ENCODE measurements at places on chromosomes 4 and X.
A peak's percentile ranks its signal among the peaks of the same experiment; 100 is the strongest.

- DNase-seq = no peak
Observed at GRCh38 chrX:72306851-72307645, 1.3 kb upstream of the CITED1 start.

GRCh38 chr4:38582889-38583470, 81.0 kb upstream of the KLF3 start:
- no peak for DNase-seq

DNA sequence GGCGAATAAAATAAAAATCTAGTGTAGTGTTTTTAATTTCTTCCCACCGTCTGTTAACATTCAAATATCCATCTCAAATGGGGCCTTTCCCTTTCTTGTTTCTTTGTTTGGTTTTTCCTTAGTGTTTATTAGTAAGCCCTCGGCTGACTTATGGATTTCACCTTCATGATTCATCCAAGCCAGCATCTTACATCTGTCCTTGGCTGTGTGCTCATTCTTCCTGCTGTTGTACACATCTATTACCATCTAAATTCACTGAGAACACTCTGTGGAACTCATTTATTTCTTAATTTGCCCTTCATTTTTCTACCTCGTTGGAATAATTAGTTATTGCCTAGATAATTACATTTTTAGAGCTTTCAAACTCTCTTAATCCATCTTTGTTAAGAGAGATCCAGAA, 84.9 kb downstream of the SPCS3 start:
- DNase-seq = no peak

DNA sequence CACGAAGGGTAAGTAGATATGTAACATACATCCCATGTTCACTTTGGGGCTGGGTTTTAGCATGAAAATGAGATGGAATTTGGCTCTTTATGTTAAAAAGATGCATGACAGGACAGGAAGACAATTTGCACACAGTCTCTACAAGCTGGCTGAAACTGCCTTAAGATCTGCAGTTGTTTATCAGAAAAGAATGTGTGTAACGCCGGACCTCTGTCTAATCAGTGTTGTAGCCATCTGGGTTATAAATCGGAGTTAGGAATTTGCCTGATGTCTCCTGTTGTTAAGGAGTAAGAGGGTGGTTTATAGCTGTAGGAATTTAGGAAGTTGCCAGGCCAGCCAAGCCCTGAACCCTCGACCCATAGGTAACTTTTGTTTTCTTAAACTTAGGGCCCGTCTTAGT, 562.9 kb upstream of the FAT1 start:
- DNase-seq = no peak

GRCh38 chrX:116009861-116010710, 160.5 kb upstream of the AGTR2 start:
- no peak for DNase-seq

- no peak for DNase-seq
Observed at GRCh38 chrX:39310891-39311290, 509.6 kb downstream of the MID1IP1 start.

GRCh38 chrX:101595739-101596419, 21.9 kb downstream of the ARMCX6 start:
- DNase-seq = no peak

DNA sequence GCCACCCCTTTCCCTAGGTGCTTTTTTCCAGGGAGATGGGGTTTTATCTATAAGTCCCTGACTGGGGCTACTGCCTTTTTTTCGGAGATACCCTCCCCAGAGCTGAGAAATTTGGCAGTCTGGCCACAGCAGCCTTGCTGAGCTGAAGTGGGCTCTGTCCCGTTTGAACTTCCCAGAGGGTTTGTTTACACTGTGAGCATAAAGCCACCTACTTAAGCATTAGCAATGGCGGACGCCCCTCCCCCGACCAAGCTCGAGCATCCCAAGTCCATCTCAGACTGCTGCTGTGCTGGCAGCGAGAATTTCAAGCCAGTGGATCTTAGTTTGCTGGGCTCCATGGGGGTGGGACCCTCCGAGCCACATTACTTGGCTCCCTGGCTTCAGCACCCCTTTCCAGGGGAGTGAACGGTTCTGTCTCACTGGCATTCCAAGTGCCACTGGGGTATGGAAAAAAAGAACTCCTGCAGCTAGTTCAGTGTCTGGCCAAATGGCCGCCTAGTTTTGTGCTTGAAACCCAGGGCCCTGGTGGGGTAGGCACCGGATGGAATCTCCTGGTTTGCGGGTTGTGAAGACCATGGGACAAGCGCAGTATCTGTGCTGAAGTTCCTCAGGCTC, 456.4 kb upstream of the HTR2C start:
- no peak for DNase-seq

DNA sequence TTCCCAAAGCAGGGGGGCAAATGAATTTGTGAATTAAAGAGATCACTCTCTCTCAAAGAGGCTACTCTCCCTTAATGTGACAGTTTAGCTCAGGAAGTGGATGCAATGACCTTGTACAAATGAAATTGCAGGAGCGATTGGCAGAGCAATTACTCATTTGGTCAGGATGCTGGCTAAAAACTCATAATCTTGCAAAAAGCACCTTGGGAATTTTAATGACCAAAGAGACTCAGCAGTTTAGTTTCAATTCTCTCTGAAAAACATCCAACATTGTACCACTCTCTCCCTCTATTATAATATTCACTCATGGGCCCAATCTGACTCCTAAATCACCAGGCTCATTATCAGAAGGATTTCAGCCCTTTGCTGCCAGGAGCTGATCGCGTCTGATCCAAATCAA, 26.1 kb downstream of the PDGFC start:
- DNase-seq = no peak

- no peak for DNase-seq
Observed at GRCh38 chrX:125998432-125998831, 167.7 kb downstream of the DCAF12L2 start.

GRCh38 chr4:59380841-59381366, 1819.2 kb upstream of the ADGRL3 start:
- DNase-seq = no peak

DNA sequence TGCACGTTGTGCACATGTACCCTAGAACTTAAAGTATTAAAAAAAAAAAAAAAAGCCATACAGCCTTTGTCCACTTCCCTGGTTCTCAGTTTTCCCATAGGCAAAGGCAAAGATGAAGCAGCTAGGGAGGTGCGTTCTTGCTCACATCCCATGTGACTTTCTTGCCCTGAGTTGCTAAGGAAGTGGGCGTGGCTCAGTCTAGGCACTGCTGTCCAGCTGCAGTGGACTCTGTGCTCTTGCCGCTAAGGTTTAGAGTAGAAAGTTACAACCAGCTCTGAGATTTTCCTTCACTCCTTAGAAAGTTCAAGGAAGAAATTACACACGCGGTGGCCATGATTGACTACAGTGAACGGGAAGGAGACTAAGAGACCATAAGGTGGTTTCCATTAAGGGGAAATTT, 144.7 kb downstream of the NAA11 start:
- DNase-seq = no peak

GRCh38 chrX:2500091-2500802, 529 bp downstream of the DHRSX start:
- DNase-seq = peak; percentile 46

DNA sequence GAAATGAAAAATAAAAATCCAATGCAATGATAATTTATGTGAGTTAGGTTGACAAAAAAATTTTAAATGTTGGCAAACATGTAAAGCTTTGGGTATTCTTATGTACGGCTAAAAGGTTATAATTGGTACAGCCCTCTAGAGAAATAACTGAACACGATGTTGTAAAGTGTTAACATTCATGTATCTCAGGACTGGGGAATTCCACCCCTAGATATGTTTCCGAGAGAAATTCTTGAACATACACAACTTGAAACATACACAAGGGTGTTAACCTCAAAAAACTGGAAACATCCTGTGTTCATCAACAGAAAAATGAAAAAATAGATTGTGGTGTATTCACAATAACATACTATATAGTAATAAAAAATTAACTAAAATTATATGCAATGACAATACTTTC, 91.8 kb downstream of the CHM start:
- DNase-seq = no peak

DNA sequence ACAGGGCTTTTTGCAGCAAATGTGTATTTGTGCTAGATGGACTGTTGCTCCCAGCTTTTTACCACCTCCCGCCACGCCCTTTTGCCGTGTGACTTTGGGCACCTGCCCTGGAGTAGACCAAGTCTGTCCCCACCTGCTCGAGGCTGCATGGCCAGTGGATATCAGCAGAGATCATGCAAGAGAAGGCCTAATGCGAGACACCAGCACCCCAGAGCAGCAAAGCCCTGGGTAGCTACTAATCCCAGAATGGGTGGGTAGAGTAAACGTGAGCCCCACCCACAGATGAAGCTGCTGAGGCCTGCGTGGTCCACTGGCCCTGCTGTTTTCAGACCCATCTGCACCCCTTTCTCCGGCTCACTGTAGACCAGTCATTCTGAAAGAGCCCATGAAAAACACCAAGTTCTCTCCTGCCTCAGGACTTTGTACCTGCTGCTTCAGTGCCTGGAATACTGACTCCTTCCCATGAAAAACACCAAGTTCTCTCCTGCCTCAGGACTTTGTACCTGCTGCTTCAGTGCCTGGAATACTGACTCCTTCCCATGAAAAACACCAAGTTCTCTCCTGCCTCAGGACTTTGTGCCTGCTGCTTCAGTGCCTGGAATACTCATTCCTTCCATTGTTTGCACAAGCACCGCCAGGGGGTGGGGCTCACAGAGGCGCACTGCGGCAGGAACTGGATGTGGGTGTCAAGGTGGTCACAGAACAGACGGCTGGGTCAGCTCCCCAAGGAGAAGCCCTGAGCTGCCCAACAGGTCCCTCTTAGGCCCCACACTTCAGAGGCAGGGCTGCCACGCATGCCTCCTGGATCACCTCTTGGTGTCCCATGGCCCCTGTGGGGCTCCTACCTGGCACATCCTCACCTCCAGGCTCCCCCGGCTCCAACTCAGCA, 5.1 kb upstream of the TNIP2 start:
- no peak for DNase-seq

DNA sequence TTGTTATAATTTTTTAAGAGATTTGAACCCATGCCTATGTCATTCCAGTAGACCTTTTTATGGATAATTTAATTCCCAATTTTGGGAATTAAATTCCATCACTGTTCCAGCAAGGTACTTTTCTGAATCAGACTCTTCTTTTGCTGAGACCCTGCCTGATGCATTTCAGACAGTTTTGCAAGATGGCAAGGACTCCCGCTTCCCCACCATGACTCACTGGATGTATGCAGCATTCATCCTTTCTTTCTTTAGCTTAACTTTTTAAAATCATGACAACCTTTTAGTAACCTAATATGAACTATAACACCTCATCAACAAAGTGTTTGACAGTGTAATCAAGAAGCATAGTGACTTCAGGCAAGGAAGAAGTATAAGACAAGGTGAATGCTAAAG, 178.1 kb upstream of the LEF1 start:
- no peak for DNase-seq
